Transverse colon (tissue), 4 donors: ENCODE measurements at places on chromosomes 7 and 10. TPM values are rescaled to one million over a fixed set of nuclear protein-coding genes. Genes with fewer than 3 reads are reported as not detected.
A peak's percentile ranks its signal among the peaks of the same experiment; 100 is the strongest.

Gene SHH
- total RNA-seq, result 1.1 TPM

Gene PRR15
- total RNA-seq, result 250 TPM

Gene IRF5
- 8.6 TPM for total RNA-seq

Gene SNX10
- total RNA-seq, result 3.1 TPM

Gene CCL24
- total RNA-seq, result 1.8 TPM

Gene KMT2C
- 72.6 TPM for total RNA-seq

Gene LAMB4
- not detected for total RNA-seq

Gene PDLIM1
- 238 TPM for total RNA-seq

Gene ZNHIT1
- total RNA-seq, result 74.2 TPM

- no peak for DNase-seq
Observed at GRCh38 chr10:11324761-11325321, 286.6 kb downstream of the USP6NL start.

GRCh38 chr10:127462643-127463295 lies 86.3 kb upstream of the NPS start:
- no peak for DNase-seq

DNA sequence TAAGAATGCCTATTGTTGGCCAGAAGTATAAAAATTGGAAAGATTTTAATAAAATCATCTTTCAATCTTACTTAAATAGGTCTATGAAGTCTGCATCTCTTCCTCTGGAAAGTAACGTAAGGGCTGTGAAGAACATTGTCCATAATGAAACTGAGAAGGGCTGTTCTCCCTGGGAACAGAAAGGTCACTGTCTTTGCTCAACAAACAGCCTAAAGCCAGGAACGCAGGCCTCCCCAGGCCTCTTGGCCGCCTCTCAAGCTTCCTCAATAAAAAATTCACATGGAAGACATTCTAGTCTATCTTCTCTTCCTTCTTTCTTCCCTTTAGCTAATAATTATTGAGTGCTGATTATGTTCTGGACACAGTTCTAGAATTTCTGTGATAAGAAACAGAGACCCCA lies 9.1 kb upstream of the IDI2 start:
- DNase-seq, result no peak

DNA sequence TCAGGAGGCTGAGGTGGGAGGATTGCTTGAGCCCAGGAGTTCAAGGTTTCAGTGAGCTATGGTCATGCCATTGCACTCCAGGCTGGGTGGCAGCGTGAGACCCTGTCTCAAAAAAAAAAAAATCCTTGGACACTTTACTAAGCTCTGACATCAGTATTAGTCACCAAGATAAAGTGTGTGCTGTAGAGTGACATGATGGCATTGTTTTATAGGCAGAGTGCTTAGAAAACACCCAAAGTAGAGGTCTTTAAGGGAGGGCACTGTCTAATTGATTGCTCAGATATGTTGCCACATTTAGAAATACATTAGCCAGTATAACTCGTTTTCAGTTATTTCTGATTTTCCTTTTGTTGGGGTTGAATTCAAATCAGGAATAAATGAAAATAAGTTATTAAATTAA lies 235.9 kb downstream of the REEP3 start:
- no peak for DNase-seq

DNA sequence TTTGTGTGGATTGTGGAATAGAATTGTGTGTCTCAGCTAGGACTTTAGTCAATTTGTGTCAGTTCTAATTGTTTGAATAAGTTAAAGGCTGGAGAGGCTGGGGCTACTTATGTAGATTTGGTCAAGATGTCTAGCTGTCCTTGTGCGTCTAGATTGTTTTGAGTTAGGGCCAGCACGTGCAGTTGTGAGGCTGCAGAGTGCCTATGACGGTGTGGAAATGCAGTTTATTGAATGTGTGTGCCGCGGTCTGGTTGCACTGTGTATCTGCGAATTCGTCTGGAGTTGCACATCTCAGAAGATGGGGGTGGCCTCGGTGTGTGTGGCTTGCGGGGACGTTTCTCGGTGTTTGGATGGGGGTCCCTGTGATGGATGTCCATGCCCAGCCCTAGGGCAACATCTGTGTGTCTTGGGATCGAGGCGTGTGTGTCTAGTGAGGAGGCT lies 10.2 kb downstream of the EMX2 start:
- DNase-seq, result no peak

GRCh38 chr10:61855771-61856170 lies 45.7 kb upstream of the ARID5B start:
- no peak for DNase-seq

GRCh38 chr7:92498557-92498956 lies 20.8 kb upstream of the ERVW-1 start:
- no peak for DNase-seq

DNA sequence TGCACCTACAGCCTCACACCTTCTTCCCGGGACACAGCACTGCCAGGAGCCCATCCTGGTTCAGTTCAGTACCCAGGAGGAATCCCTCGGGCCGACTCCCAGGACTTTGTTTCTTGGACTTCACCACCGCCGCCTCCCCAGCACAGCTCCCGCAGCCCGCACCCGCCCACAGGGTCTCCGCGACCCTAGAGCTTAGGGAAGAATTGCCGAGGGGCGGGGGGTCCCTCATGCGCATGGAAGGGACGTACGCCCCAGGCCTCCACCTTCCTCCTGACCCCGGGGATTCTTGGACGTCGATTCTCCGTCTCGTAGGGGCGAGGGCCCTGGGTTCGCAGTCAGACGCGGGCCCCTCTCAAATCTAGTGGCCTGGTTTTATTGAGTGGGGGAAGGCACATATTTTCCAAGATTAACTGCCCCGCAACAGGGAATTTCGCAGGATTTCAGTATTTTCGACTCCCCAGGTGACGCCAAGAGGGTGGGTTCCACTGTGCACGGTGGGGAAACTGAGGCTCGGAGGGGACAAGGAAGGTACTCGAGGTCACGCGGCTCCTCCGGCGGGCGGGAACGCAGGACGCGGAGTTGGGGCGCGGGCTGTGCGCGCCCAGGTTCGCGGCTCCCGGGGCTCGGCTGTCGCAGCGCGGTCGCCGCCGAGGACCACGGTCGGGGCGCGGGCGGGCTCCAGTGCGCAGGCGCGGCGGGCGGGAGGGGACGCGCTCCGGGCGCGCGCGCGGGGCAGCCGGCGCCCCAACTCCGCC lies at the start of gene ADCY1:
Gene ADCY1 (plus strand): TSS at position 708 of the 755 bp plus-strand sequence. CDS start 176 bp downstream, outside the sequence.
- DNase-seq, result no peak

DNA sequence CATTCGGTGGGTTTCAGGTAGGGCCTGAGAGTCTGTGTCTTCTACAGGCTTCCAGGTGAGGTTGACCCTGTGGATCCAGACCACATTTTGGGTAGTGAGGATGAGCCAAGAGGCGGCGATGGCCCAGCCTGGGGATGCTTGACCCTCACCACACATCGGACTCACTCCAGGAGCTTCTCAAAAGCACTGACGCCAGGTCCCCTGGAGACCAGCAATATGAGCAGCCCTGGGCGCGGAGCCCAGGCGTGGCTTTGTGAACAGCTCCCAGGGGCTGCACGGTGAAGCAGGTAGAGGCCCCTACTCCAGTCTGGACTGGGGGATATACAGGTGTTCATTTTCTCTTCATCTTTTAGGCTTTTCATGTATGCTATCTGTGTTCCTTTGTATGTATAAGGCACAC lies 139.7 kb upstream of the PCBD1 start:
- no peak for DNase-seq

- DNase-seq, result no peak
Observed at GRCh38 chr10:118501637-118502440, 93.6 kb downstream of the PRLHR start.

- DNase-seq, result peak; percentile 75
Observed at GRCh38 chr10:69327463-69328379, 49.4 kb downstream of the HK1 start.

GRCh38 chr7:27159266-27160144 lies 3.0 kb upstream of the HOXA7 start:
- peak; percentile 19 for DNase-seq

DNA sequence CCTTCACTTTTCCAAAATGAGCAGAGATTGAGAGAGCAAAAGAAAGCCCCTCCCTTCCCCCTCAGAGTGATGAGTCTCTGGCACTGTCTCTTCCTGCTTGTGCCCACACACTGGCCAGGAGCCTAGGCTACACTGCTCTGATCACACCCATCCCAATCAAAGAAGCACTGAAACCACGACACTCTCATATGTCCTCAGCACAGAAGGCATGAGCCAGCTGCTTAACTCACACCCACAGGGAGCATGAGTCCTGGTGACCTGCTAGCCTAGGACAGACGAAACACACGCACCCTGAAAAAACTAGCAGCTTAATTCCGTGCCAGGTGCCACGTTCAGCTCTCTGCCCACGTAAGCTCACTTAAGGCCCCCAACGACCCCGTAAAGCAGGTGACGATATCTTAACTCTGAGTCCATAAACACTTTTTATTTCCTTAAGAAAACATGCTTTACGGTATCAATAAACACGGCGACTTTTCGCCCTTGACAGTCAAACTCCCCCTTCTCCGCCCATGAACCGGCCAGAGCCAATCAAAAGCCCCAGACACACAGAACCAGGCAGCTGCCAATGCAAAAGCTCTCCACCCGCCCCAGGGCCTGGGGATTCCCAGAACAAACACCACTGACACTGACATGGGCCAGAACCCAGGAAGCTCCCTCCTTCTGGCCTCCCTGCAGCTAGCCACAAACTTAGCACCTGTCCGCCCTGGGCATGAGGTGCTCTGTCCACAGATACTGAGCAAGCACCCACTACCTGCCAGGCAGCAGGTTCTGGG lies 69.0 kb downstream of the TNRC18 start:
- peak; percentile 81 for DNase-seq

GRCh38 chr10:130751851-130752250 lies 559.7 kb downstream of the TCERG1L start:
- DNase-seq, result no peak
